ENCODE measurements at places on chromosomes 5 and 9. TPM values are rescaled to one million over a fixed set of nuclear protein-coding genes. Genes with fewer than 3 reads are reported as not detected.

The SLC27A4 gene
- total RNA-seq, result 22.7 TPM

The TAF11L4 gene
- total RNA-seq, result not detected

DNA sequence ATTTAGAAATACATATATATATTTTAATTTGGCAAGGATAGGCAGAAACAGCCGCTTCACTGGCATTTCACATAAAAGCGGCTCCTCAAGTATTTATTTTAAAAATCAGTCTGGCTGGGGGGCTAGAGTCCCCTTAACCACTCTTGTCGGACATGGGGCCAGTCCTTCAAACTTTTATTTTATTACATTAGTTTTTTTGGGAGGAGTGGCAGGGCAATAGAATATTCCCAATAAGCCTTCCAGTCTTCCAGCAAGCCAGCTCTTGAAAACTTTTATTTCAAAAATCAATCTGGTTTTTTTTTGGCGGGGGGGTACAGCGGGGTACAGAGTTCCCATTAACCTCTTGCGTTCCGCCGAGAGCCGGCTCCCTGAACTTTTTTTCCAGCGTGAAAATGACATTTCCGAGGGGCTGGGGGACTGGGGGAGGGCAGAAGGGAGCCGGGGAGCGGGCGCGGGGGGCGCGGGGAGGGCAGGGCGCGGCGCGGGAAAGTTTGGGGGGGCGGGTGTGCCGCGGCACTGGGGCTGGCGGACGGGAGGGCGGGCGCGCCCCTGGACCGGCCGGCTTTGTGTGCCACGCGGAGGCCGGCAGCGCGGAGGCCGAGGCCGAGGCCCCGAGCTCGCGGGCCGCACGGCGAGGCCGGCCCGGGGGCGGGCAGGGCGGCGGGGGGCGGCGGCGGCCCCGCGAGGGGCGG is 504 bp upstream of the ZNF618 start:
- no peak for DNase-seq

DNA sequence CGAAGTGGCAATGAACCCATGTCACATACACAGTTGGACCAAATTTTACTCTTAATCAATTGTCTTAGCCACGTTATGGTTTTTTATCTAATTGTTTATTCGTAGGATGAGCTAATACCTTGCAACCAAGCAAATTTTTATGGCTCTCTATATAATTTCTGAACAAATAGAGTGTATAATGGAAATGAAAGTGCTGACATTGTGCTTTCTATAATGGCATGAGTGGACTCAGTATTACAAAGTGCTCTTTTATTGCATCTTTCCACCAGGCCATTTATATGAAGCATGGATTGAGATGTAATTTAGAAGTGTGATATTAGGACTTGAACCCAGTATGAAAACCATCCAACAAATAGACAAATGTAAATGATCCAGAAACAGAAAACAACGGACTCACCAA is 1096.0 kb downstream of the DTWD2 start:
- no peak for DNase-seq

DNA sequence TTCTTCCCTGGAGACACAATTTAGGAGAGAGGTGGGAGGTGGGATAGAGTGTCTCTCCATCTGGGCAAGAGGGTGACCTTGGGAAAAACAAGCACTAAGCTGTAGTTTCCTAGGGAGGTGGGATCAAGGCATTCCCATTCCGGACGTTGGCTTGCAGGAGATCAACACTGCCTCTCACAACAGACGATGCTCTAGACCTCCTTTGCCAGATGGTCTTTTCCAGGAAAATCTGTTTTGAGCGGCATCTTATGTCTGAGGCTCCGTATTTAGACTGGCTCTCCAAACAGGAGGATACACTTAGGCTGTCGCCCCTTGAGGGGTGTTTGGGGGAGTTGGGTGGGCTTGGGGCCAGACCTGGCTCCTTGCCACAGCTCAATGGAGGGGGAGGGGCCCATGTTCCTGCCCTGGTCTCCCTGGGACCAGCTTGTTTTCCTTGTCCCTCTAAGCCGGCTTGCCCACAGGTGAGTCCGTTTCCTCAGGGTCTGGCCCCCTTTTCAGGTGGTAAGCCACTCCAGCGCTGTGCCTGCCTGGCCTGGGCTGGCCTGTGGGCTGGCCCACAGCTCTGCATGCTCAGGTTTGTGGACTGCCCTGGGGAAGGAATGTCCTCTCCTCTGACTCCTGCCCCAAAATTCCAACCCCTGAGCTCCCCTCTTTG is 2.4 kb downstream of the PSD2 start:
- no peak for DNase-seq

DNA sequence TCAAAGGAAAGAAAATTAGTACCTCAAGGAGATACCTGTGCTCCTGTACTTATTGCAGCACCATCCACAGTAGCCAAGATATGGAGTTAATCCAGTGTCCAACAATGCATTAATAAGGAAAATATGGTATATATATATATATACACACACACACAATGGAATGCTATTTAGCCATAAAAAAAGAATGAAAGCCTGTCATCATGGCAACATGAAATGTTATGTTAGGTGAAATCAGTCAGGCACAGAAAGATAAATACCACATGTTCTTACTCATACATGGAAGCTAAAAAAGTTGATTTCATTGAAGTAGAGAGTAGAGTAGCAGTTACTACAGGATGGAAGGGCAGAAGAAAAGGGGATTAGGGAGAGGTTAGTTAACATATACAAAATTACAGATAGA is 601.5 kb downstream of the ANXA1 start:
- DNase-seq, result no peak

DNA sequence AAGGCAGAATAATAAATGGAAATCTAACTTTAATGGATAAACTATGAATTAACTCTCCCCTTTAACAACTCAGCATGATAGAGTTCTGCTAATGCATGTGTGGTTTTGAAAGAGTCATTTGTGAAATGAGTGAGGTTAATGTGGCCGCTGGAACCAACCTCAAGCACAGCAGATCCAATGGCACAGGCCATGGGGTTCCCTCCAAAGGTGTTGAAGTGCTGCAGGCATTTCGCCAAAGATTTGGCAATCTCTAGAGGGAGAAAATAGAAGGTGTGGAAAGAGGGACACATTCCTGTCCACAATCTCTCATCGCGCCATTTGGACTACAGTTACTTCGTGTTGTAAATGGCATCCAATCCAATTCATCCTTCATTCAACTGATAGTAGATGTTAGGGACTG is 35.0 kb downstream of the AGXT2 start:
- no peak for DNase-seq

DNA sequence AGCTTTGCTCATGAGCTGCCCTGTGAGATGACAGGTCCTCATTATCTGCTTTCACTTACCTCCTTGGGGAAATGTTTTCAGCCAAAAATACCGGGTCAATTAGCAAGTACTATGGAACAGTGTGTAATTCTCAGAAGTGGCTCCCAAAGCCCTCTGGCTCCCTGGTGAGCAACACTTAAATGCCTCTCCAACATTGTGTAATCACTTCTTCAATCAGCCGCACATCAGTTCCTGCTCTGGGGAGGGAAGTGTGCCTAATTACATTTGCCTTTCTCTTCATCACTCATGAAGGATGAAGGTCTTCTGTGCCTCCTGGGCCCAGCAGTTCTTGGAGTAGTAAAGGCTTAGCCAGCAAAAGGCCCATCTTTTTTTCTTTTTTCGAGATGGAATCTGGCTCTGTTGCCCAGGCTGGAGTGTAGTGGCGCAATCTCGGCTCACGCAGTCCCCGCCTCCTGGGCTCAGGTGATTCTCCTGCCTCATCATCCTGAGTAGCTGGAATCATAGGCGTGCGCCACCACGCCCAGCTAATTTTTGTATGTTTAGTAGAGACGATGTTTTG is 23.1 kb downstream of the NIM1K start:
- DNase-seq, result no peak

The PCDHA9 gene
- 0.18 TPM for total RNA-seq

- DNase-seq, result no peak
Observed at GRCh38 chr9:70052768-70053167, 9.1 kb downstream of the MAMDC2 start.

- DNase-seq, result no peak
Observed at GRCh38 chr9:91275655-91276054, 86.1 kb downstream of the AUH start.

The PCDHGB1 gene
- 3.4 TPM for total RNA-seq

The HMCN2 gene
- 0.42 TPM for total RNA-seq

DNA sequence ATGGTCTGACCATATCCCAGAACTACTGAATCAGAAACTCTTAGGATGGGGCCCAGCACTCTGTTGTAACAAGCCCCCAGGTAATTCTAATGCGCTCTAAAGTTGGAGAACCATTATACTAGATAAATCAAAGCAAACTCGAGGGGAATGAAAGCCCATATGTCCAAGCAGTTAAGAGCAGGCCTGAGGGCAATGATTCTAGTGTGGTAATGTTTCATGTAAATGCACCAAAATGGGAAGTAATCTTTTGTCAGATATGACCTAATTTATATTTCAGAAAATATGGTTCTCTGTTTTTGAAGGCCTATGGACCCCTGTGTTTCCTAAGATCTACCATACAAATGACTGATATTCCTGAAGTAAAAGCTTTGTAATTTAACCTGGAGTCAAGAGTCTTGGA is 108.0 kb upstream of the PTGER4 start:
- no peak for DNase-seq

GRCh38 chr5:160957312-160957861 is 105.4 kb upstream of the ATP10B start:
- DNase-seq, result no peak

DNA sequence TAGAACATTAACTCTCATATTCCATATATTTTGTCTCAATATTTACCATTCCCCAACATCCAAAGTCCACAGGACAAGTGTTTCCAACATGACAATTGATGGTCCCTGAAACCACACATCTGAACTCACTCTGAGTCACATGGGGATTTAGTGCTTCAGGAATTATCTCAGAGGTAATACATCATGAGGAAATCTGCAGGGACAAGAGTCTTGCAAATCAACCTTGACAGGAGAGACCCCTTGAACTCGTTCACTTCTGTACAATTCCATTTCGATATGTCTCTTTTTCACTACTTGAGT is 119.7 kb upstream of the ABCA1 start:
- no peak for DNase-seq

GRCh38 chr5:98205691-98206461 is 567.6 kb upstream of the RGMB start:
- no peak for DNase-seq

The HTR1A gene
- total RNA-seq, result not detected

DNA sequence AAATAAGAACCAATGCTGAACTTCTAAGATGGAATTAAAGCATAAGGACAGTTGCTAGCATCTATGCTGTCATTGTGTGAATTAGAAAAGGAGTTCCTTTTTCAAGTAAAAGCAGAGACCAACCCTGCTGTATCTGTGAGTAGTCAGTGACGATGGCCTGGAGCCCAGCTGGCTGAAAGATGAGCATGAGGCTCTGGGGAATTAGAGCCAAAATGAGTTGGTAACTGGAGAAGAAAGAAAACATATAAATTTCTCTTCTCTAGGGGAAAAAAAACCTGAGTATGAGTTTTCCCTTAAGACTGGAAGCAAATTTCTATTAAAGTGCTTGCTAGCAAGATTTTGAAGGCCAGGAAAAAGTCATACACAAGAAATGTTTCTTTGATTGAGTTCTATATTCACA is 1.6 kb upstream of the SPZ1 start:
- no peak for DNase-seq

DNA sequence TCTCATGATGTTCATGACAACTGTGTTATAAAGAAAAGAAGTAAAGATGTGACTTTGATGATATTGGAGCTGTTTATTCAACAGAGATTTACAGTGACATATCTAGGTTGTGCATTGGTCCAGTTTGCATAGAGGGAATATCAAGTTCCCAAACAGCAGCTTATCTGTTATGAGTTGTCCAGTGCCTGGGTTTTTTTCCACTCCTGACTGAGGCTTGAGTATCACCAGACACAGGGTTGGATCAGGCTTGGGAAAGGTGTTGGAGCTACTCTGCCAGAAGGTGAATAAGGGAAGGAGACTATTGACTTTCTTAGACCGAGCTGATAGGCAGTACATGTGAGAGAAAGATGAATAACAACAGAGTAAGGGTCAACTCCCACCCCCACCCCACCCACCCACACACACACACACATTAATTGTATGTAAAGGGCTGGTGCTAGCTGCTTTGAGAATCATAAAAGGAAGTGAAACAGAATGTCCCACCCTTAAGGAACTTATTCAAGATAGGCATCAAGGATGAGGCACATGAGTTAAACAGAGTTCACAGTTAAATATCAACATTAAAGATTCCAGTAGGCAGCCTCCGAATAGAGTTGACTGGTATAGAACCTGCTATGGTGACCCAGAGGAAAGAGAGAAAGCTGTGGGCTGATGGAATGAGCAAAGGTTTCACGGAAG is 33.0 kb upstream of the RASGRF2 start:
- no peak for DNase-seq

DNA sequence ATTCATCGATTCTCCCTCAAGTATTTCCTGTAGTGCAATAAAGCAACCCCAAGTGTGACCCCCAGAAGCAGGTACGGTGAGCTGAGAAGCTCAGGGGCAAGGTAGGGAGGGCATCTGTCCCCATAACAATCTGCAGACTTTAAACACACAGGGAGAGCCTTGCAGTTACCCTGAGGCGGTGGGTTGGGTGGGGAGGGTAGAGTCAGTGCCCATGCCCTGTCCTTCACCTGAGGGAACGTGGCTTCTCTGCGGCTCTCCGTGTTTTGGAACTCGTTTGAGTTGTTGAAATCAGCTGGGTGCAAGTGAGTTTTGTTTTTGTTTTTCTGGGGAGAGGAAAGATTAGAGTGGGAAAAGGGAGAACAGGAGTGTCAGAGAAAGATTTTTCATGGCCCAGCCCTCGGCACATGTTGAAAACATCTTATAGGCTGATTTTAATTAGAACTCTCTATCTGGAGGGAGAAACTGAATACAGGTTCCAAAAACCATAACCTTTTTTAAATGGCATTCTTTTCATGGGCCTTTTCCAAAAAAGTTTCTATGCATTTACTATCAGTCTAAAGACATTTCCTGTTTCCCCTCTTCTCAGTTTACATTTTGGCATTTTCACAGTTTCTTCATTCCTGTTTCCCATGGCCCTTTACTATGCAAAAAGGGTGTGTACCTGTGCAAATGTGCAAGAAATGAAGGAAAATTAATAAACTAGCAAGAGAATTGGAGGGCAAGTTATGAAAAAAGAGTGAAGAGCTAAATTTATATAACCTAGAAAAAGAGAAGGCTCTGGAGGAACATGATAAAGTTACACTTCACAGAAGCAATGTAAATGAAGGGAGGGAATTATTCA is 266.5 kb upstream of the VLDLR start:
- DNase-seq, result no peak

The WNT8A gene
- not detected for total RNA-seq

GRCh38 chr9:16787724-16788123 is 82.7 kb downstream of the BNC2 start:
- no peak for DNase-seq

DNA sequence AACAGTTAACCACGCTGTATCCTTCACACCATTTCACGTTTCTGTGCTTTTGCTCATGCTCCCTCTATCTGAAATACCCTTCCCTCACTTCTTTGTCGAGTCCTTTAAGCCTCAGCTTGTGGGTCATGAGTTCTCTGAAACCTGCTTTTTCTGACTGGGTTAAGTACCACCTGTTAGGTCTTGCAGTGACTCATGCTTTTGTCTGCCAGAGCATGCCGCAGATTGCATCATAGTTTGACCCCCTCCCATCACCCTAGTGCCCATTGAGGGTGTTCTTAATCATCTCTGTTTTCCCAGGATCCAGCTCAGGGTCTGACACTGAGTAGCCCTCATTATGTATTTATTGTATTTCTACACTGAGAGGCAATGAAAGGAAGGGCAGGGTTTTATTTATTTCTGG is 190.2 kb downstream of the ASTN2 start:
- no peak for DNase-seq

Data from adrenal gland (tissue), 19 donors.